Activated CD4-positive, alpha-beta T cell treated with anti-CD3 and anti-CD28 coated beads for 24 hours (primary cell): ENCODE measurements at places on chromosomes 12 and 14.

- DNase-seq = no peak
These were observed 28.4 kb downstream of the SLC7A8 start for GRCh38 chr14:23154964-23155587.

- DNase-seq = no peak
These were observed 130.8 kb upstream of the ATP2B1 start for GRCh38 chr12:89839444-89839843.

DNA sequence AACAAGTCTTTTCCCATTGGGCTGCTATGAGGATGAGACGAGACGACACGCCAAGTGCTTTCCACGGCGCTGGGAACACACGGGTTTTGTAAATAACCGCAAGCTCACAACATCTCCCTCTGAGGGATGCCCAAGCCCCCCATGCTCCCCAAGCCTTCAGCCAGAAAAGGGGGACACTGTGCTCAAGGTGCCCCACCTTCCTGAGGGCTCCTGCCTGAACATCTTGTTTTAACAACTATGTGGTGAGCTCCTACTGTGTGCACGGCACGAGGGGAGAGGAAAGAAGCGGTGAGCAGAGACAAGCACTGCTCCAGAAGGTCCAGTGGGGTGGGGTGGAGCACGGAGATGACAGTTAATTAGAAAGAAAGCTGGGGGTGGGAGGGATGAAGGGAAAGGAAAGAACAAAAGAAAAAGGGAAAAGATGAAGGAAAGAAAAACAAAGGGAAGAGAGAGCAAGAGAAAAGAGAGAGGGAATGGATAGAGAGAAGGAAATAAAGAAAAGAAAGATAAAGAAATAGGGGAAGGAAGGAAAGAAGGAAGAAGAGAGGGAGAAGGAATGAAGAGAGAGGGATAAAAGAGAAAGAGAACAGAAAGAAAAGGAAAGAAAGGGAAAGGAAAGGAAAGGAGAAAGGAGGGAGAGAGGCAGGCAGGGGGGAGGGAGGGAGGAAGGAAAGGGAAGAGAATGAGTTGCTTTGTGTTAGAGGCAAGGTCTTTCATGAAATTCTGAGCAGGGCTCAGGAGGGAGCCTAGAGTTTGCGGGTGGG is 56.8 kb downstream of the SLC15A4 start:
- no peak for DNase-seq

GRCh38 chr12:4152145-4152795 is 121.3 kb upstream of the CCND2 start:
- DNase-seq = no peak

DNA sequence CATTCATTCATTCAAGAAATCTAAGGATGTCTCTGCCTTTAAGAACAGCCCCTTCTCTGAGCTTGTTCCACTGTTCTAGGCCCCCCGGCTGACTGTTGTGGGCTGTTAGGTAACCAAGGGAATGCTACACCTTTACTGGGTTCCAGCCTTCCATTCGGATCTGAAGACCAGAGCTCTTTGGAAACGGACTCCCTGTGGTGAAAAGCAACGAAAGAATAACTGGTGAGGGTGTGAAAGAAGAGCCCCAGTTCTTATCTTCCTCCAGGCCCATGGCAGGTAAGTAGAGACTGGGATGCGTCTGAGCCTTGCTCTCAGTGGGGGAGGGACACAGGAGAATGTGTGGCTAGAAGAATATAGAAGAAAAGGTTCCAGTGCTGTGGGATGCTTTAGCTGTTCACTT is 207.4 kb downstream of the TMEM132D start:
- DNase-seq = no peak

DNA sequence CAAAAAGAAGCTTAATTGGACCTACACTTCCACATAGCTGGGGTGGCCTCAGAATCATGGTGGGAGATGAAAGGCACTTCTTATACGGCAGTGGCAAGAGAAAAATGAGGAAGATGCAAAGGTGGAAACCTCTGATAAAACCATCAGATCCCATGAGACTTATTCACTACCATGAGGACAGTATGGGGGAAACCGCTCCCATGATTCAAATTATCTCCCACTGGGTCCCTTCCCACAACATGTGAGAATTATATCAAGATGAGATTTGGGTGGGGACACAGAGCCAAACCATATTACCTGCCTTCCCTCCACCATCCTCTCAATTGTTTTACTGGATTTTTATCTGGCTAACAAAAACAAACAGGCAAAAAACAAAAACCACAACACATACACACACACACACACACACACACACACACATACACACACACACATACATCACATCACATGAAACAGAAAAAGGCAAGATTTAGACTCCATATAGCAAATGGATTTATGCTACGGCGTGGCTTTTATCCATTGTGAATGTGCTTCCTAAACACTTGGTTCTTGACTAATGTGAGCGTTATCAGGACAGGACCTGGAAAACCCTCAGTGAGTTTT is 66.7 kb downstream of the ZFP36L1 start:
- no peak for DNase-seq

- no peak for DNase-seq
These were observed 15.9 kb upstream of the INF2 start for GRCh38 chr14:104673481-104673880.

- DNase-seq = no peak
These were observed 41.5 kb upstream of the LRTM2 start for GRCh38 chr12:1778911-1779310.

DNA sequence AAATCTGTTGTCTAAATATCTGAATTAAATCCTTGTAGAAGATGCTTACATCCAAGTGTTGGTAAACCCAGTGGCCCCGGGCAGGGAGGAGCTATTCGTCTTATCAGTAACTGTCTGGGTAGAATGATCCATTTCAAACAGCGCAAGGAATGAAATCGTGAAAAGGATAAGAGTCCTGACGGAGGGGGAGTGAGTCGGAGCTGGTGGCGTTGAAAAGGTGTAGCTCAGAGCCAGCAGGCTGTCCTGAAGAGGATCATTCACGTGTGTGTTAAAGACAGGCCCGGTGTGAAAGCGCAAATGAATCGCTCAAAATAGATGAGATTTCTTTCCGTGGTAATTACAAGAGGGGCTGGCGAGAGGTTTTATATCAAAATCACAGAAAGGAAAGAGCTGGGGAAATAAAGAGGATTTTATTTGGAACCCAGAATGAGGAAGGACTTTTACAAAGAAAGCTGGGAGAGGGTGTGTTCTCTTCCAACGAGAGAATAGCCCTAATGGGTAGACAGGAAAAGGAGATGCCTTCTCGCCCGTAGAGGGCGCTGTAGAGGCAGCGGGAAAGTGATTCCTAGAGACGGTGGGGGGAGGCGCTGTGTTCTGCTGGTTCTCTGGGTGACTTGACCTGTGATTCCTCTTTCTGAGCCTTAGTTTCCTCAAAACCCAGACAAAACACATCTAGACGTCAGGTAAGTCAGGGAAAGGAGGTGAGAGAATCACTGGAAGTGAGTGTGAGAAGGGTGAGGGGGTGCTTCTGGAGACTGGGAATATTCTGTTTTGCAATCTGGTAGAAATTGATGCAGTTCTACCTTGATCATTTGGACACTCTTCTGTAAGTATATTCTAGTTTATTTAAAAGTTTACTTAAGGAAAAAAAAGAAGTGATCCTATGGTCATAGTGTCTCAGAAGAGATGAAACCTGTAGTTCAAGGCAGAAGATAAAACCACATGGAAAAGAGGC is 39.3 kb downstream of the SRRM4 start:
- peak; percentile 1 for DNase-seq

DNA sequence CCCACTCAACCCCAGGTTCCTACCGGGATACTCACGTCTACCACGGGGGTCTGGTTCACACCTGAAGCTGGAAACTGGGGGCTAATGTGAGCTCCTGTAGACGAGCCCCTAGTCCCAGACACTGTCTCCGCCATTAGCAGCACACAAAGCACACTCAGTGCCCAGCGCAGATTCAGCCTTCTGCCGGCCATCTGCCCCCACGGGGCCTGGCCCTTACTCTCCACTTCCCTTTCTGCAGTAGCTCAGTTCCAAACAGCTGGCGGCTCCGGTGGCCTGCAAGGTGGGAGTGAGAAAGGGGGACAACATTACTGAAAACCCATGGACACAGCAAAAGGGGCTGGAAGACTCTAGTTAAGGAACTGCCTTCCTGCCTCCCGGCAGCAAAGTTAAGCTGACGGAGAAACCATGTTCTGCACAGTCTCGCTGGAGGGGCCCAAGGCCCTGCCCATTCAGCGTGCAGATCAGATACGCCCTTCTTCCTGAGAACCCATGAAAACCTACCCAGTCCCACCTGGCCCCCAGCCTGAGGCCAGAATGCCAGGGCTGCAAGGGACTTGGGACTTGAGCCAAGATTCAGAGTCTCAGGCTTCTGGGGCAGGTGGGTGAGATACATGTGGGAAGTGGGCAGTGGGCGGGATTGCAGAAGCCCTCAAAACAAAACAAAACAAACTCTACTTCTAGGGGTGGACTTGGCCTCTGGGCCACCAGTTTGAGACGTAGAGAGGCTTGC is 2.1 kb downstream of the SLC8B1 start:
- no peak for DNase-seq

GRCh38 chr12:124939421-124940142 is 25.1 kb upstream of the UBC start:
- DNase-seq = peak; percentile 90

GRCh38 chr14:96567289-96567899 is 65.2 kb downstream of the PAPOLA start:
- DNase-seq = no peak

DNA sequence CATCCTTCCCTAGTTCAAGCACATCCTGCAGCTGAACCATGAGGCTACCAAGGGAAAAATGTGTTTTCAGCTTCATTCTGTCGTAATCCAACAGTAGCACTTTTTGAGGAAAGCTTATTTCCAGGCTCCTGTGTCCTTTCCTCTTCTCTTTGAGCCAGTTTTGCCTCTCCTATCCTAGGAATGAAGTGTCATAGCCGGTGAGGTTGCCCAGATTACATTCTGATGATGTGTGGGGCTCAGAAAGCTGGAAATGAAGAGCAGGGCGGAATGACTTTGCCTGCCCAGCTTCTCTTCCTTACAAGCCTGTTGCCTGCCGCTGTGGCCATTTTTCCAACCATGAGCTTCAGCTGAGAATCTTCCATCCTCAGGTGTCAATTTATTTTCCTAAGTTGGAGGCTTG is 381.8 kb downstream of the NUAK1 start:
- no peak for DNase-seq

GRCh38 chr12:74896186-74896585 is 313.5 kb downstream of the KCNC2 start:
- no peak for DNase-seq

- no peak for DNase-seq
These were observed 26.5 kb upstream of the RPLP0 start for GRCh38 chr12:120227233-120228040.

DNA sequence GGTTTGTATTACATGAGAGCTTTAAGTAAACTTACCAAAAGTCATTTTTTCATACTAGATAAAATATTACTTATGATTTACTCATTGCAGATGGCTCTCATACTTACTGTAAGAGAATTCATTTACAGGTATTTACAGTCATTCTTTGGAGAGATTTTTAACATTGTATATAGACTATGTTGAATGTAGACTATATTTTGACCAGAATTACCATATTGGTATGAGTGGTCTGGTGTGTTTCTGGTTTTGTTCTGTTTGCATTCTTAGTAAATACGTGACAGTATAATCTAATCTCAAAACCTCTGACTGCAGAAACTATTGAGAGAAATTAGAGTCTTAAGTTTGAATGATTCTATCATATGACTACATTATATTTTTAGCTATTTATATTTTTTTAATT is 91.1 kb downstream of the USP15 start:
- no peak for DNase-seq

DNA sequence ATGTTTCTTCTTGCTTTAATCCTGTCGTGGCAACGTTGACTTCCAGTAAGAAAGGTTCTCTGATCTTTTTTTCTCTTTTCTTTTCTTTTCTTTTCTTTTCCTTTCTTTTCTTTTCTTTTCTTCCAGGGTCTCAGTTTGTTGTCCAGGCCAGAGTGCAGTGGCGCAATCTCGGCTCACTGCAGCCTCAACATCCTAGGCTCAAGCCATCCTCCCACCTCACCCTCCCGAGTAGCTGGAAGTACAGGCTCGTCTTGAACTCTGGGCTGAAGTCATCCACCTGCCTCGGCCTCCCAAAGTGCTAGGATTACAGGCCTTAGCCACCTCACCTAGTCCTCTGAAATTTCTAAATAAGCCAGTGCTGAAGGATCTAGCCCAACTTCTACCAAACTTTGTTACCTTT is 1.3 kb upstream of the MAP3K9 start:
- no peak for DNase-seq

- no peak for DNase-seq
These were observed 21.3 kb downstream of the GPRC5A start for GRCh38 chr12:12912711-12913110.

DNA sequence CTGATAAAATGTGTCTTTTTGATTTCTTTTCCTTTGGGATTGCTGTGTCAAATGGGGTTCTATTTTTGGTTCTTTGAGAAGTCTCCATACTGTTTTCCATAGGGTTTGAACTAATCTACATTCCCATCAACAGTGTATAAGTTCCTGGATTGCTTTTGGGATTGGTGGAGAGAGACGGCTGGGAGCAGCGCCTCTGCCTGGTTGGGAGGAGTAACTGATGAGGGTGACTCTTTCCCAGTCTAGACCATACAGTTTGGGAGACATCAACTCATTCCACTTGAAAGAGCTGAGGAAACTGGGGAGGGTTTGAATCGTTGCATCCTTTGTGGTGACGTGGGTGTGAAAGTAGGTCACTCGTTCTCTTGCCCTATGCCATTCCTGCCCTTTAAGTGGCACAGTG is 42.3 kb upstream of the KCNA1 start:
- no peak for DNase-seq

DNA sequence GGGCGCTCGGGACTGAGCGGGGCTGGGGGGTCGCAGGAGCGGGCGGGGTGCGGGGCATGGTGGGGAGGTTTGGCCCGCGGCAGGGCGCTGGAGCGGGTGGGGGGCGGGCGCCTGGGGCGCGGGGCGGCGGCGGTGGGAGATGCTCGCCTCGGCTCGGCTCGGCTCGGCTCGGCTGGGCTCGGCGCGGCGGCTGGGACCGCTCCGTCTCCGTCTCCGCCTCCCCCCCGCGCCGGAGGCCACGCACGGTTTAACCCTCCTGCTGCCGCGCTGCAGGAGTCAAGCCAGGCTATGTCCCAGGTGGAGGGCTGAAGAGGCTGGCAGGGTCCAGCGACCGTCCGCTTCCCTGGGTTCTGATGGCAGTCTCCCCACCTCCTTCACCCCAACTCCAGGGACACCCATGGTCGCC is at the start of gene PIANP:
PIANP (minus strand) TSS at position 170 of the 406 bp plus-strand sequence. CDS start 2,754 bp downstream, outside the sequence.
- DNase-seq = no peak

DNA sequence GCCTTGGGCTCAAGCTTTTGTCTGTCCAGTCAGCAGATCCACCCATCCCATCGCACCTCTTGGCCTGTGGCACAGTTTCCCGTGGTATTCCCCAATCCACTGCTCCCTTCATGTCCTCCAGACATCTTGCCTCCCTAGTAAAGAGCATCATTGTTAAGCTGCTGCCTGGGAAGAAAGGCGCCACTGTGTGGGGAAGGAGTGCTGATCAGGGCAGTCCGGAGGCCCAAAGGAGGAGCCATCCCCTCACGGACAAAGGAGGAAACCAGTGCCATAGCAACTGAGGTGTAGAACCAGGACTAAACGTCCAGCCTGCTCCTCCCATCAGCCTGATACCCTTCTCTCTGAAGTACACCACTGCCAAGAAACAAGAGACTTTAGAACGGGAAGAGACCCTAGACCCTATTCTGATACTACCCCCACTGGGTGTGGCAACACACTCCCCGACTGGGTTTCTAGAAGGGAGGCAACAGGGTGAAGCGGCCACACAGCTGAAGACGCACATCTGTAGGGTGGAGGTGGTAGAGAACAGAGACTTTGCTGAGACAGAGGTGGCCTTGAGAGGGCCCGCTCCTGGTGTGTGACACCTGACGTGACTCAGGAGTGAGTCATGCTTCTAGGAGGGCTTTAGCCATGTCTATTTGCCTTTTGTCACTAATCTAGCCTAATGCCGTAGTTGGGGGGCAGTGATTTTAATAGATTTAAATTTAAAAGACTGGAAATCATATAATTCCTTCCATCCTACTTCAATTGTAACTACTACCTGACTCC is 185.0 kb downstream of the DPF3 start:
- no peak for DNase-seq
